ENCODE measurements at places on chromosomes 5 and 9. TPM values are rescaled to one million over a fixed set of nuclear protein-coding genes. Genes with fewer than 3 reads are reported as not detected.

Gene NDUFA8
- total RNA-seq: 73.3 TPM

Gene CDH6
- 0.05 TPM for total RNA-seq

Gene ABCA1
- total RNA-seq: 5.6 TPM

Gene SPATA31E1
- total RNA-seq: not detected

Gene ALDH1A1
- 112 TPM for total RNA-seq

Gene LHX2
- total RNA-seq: not detected

Gene AQP3
- total RNA-seq: 1.3 TPM

Measured in mammary microvascular endothelial cell (primary cell).